Large intestine (tissue), 12 donors: ENCODE measurements at places on chromosomes 6 and 20. TPM values are rescaled to one million over a fixed set of nuclear protein-coding genes. Genes with fewer than 3 reads are reported as not detected.

SOD2 gene
- polyA plus RNA-seq: 126 TPM

SUMO4 gene
- 0.52 TPM for polyA plus RNA-seq

SLC12A5 gene
- 3.5 TPM for polyA plus RNA-seq

PBOV1 gene
- not detected for polyA plus RNA-seq

EYA2 gene
- 0.72 TPM for polyA plus RNA-seq

XKR7 gene
- 0.81 TPM for polyA plus RNA-seq

TASP1 gene
- polyA plus RNA-seq: 12.8 TPM

SERINC3 gene
- 69.2 TPM for polyA plus RNA-seq

SLC35F1 gene
- 5.1 TPM for polyA plus RNA-seq

GRCh38 chr6:135128268-135128914 is 52.7 kb upstream of the MYB start:
- H3K27ac ChIP-seq: no peak overlapping the region
- H3K4me1 ChIP-seq: no peaks in the 10 kb centered on the region
- no peak overlapping the region for H3K4me3 ChIP-seq
- DNase-seq: no peak
- H3K36me3 ChIP-seq: no peaks in the 10 kb centered on the region

GRCh38 chr6:88725111-88725975 is 238.1 kb downstream of the RNGTT start:
- H3K4me1 ChIP-seq: no peaks in the 10 kb centered on the region
- H3K4me3 ChIP-seq: no peak overlapping the region
- no peak for DNase-seq
- no peaks in the 10 kb centered on the region for H3K27me3 ChIP-seq
- no peaks in the 10 kb centered on the region for H3K36me3 ChIP-seq

GRCh38 chr6:25428758-25429317 is 149.7 kb downstream of the CARMIL1 start:
- no peak for DNase-seq
- H3K4me3 ChIP-seq: no peak overlapping the region
- H3K27ac ChIP-seq: no peak overlapping the region
- no peaks in the 10 kb centered on the region for H3K27me3 ChIP-seq

GRCh38 chr6:2073476-2073875 is 171.9 kb downstream of the GMDS start:
- no peak overlapping the region for H3K27ac ChIP-seq
- no peaks in the 10 kb centered on the region for H3K36me3 ChIP-seq
- H3K4me1 ChIP-seq: no peaks in the 10 kb centered on the region
- no peaks in the 10 kb centered on the region for H3K27me3 ChIP-seq

GRCh38 chr6:56581296-56581925 is 61.3 kb downstream of the DST start:
- H3K4me3 ChIP-seq: no peak overlapping the region
- DNase-seq: no peak
- H3K36me3 ChIP-seq: peaks cover 24% of the 10 kb centered on the region

DNA sequence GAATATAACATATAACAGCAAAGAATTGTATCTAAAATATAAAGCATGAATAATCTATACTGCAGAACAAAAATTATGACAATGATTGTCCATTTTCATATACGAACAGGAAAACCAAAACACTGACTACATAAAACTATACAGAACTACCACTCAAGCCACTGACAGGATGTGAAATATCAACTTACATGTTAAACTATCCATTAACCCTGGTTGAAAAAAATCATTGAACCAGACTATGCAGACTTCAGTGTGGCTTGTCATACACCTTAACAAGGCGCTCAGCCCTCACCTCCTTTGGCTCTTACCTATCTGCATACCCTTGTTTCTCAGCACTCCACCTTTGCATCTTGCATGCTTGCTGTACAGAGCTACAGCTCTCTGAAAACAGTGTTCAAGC is 34.9 kb downstream of the ASCC3 start:
- H3K4me3 ChIP-seq: no peak overlapping the region
- H3K4me1 ChIP-seq: no peaks in the 10 kb centered on the region
- H3K36me3 ChIP-seq: peaks cover 3% of the 10 kb centered on the region
- no peaks in the 10 kb centered on the region for H3K27me3 ChIP-seq

- no peaks in the 10 kb centered on the region for H3K36me3 ChIP-seq
- DNase-seq: no peak
- H3K27ac ChIP-seq: no peak overlapping the region
- H3K27me3 ChIP-seq: peaks cover 2% of the 10 kb centered on the region
Observed at GRCh38 chr20:43894491-43894890, 20.2 kb upstream of the TOX2 start.

GRCh38 chr20:11780765-11781369 is 136.8 kb upstream of the BTBD3 start:
- no peak for DNase-seq
- H3K4me3 ChIP-seq: no peak overlapping the region
- no peaks in the 10 kb centered on the region for H3K27me3 ChIP-seq
- H3K36me3 ChIP-seq: no peaks in the 10 kb centered on the region
- H3K27ac ChIP-seq: no peak overlapping the region
